Motor neuron (in vitro differentiated cells): ENCODE measurements at places on chromosomes 7 and 10. TPM values are rescaled to one million over a fixed set of nuclear protein-coding genes. Genes with fewer than 3 reads are reported as not detected.

- no peak for ATAC-seq
Measured at GRCh38 chr10:30056767-30057355, 2.5 kb downstream of the JCAD start.

DNA sequence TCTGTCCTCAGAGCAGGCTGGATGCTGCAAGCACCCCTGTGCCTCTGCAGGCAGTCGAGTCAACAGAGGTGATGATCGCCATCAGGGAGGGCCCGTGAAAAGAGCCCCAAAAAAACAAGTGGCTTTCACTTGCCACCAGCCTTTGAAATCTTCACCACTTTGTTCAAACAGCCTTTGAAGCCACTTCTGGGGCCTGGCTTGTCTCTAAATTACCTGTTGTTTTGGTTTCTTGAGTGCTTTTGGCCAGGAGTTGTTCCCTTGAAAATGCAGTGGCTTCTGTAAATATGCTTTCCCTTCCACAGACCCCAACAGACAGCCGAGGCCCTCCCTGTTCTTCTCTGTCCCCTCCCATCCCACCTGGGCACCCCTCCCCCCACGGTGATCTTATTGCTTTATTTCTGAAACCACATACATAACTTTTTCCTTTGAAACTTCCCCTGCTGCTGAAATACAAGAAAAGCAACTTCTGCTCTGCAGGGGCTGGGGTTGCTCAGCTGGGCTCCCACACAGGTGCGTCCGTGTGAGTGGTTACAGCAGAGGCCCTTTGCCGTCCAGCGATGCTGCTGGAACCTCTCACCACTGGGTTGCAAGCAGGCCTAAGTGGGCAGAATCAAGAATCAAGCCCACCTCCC is 283.8 kb upstream of the SHH start:
- no peak for ATAC-seq

DNA sequence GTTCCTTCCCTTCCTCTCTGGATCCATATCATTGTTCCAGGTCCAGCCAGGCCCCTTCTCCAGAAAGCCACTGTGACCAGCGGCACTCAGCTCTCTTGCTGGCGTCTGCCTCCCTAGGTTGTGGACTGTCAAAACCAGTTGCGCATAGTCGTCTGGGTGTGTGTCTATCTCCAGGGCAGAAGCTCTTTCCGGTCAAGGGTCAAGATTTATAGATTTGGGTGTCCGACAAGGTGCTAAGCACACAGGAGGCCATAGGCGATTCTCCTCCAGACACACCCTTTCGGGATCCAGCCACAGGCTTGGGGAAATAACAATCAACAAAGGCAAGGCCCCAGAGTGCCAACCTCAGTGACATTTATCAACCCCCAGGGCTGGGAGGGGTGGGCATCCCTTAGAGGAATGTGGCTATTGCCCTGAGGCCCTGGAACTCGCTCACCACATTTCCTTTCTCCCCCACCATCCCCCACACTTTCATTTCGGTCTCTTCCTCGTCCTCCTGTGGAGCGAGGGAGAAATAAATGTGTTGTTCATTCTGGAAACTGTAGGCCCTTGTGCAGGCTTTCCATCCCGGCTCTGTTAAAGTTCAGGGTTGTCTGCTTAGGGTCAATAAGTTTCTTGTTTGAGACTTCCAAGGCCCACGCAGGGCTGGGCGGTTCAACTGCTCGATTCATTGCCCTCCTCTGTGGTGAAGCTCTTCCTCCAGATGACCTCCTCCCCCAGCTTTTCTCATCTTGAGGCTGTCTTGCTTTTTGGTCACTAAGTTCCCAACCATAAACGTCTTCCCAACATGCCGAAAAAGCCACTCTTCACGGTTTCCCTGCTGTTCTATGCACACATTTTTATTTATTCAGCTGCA is 57.9 kb downstream of the AFAP1L2 start:
- no peak for ATAC-seq

- ATAC-seq = no peak
Measured at GRCh38 chr10:55063811-55064210, 262.8 kb upstream of the PCDH15 start.

DNA sequence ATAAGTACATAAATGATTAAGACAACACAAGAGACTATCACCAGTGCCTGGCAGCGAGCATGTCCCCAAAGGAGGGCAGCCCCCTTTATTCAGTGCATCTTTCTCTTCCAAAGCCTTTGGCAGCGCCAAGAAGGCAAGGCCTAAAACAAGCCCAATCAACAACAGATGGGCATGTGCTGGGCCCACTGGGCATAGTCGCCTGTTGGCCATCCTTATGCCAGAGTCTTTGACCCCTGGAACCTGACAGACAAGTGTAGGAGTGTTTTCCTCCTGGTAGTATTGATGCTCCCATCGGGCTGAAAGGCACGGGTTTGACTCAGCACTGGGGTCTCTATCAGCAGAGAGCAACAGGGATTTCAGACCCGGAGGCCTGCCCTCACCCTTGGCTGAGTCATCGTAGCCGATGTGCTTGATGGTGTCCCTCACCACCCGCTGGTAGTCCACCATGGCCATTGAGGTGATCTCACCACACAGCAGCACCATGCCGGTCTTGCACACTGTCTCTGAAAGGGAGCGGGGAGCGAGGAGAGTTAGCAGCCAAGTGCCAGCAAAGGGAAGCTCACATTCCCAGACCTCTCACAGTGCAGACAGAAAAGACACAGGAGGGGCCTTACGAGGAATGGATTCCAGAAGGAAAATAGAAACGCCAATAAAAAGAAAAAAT is 5.8 kb downstream of the MAT1A start:
- no peak for ATAC-seq

DNA sequence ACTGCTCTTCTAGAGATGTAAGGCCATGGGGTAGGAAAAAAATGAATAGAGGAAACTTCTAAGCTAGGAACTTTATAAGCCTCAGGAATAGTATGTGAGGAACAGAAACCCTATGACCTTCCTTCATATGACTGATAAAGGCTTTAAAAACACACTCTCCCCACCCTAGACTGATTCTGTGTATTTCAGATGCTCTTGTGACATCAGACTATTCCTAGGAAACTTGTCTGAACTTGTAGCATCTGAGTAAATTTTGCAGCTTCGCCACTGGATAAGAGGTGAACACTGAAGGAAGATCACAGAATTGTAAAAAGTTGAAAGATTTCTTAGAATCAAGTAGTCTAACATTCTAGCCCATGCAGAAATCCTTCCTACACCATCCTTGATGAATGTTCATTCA is 31.0 kb upstream of the CBLL1 start:
- no peak for ATAC-seq

DNA sequence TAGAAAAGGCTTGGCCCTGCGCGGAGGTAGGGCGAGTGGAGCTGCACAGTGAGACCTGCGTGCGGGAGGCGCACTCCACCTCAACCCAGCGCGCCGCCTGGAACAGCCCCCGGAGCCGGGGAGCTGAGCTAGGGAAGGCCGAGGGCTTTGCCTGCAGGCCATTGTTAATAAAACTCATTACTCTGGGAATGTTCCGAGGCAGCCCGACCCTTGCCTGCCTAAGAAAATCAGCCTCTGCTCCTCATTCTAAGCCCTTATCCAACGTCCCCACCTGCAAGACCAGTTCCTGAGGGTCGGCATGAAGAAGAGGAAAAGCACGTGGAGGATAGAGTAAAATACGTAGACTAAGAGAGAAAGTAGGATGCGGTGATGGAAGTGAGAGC is 55.3 kb downstream of the C7orf25 start:
- ATAC-seq = peak; percentile 62

- ATAC-seq = no peak
Measured at GRCh38 chr10:65751218-65751617, 1174.6 kb upstream of the LRRTM3 start.

- no peak for ATAC-seq
Measured at GRCh38 chr7:127578036-127578684, 7.2 kb downstream of the GCC1 start.

GRCh38 chr7:620885-621284 is 101.2 kb upstream of the PDGFA start:
- no peak for ATAC-seq

DNA sequence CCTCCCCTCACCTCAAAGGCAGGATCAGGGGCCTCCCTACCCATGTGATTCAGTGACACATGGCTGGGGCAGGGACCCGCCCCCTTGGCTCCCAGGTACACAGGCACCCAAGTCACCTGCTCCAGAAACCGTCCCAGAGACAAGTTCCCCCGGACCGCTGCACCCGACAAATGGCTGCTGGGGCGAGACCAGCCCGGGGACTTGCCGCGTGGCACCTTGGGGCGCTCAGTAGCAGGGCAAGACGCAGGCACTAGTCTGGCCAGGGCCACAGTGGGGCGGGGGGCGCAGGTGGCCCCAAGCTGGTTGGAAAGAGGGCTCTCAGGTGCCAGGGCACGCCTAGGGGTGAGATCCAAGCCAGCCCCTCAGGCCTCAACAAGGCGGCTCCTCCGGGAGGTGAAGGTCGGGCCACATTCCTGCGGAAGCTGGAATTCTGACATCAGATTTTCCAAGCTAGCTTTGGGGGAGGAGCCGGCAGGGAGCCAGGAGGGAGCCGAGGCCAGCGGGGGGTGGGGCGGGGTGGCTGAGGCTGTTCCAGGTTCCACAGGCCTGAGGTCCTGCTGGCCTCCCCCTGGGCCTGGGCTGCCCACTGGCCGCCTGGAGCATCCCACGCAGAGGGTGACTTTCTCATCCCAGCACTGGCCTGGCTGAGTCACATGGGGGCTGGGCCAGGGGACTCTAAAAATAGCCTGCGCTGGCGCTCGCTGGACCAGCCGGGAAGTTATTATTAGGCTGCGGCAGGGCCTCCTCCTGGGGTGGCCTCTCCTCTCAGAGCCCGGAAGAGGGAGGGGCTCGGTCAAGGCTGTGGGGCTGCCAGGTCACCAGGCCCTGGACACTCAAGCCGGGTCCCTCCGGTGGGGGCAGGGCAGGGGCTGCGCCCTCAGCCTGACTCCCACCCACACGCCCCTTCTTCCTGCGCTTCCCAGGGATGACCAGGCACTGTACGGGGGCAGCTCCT is 20.5 kb upstream of the INPP5A start:
- peak; percentile 88 for ATAC-seq

GRCh38 chr10:97278491-97278989 is 13.9 kb downstream of the ARHGAP19 start:
- ATAC-seq = peak; percentile 100

DNA sequence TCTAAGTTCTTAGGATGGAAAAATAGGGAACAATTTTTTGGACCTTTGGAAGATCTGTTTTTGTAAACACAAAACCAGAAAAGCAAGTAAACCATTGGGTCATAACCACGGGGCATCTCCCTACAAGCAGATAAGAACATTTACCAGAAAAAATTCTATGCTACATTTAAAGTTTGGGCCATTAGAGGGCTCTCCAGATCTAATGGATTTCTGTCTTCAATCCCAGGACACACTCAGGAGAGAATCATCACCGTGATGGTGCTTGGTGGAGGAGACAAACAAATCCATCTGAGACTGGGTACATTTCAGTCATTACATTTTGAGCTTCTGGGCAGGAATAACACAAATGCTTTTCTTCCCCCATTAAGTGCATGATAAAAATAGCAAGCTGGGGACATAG is 178.4 kb upstream of the TARP start:
- ATAC-seq = no peak

DNA sequence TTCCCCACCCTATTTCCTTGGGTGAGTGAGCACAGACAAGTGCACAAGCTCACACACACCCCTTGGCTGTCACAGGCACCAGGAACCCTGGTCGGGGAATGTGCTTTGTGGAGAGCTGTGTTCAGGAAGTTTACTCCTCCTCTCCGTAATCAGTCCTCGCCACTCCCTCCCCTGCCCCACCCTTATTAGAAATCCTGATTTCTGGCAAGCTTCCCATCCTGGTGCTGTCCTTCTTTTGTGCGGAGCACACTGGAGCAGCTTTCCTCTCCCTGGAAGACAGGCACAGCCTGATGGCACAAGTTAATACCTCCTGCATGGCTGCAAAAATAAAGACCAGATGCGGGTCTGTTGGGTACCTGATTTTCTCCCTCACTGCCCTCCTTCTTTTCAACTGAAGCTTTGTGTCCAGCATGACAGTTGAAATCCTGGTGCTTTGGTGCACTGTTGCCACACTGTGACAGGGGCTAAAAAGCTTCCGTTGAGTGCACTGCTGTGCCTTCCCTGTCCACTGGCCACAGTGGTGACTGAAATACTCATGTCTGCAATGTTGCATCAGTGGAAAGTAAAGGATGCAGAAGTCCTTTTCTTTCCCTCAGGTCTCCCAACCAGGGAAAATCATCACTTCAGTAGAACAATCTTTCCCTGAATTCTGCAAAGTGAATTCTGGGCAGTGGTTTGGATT is 55.0 kb downstream of the LRRC4 start:
- peak; percentile 75 for ATAC-seq

- ATAC-seq = no peak
Measured at GRCh38 chr10:101709359-101710058, 14.5 kb upstream of the FBXW4 start.

- no peak for ATAC-seq
Measured at GRCh38 chr10:1050554-1050953, 1.6 kb upstream of the IDI1 start.

GRCh38 chr7:37052705-37053104 is 328.4 kb upstream of the AOAH start:
- ATAC-seq = peak; percentile 39

DNA sequence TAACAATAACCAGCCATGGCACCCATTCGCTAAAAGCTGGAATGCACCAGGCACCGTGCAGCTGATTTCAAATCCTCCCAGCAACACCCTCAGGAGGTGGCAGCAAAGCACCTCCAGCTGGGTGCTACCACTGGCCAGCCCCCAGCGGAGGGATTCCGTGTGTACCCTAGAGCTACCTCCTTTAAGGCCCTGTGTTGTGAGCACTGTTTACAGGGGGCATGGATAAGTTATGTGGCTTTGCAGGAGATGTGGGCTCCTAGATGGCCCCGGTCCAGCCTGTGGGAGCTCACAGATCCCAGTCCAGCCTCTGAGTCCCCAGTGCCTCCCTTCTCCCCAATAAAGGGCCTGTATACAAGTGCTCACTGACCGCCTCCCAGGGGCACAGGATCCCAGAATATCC is 27.1 kb downstream of the TNRC18 start:
- no peak for ATAC-seq

The PAPOLB gene
- total RNA-seq = 0.27 and 0.36 TPM in 2 replicates

The CALN1 gene
- 0.05 TPM in 2 replicates for total RNA-seq

The ELN gene
- 3.1 and 3.3 TPM in 2 replicates for total RNA-seq

The ATG9B gene
- total RNA-seq = 0.36 and 5.8 TPM in 2 replicates

The NYAP1 gene
- 21.1 and 21.2 TPM in 2 replicates for total RNA-seq

The TMEM178B gene
- total RNA-seq = 15.5 and 16.2 TPM in 2 replicates

The THAP5 gene
- 42.4 and 46.8 TPM in 2 replicates for total RNA-seq

The GIMAP2 gene
- 0.45 and 0.50 TPM in 2 replicates for total RNA-seq

The ATOH7 gene
- 0.14 and 0.30 TPM in 2 replicates for total RNA-seq

The GPR146 gene
- 0.97 and 1.1 TPM in 2 replicates for total RNA-seq

The LDB3 gene
- 1.4 and 2.5 TPM in 2 replicates for total RNA-seq

The CALML5 gene
- 0.47 TPM in 1 of 2 replicates, not detected in the other for total RNA-seq

The PANK1 gene
- total RNA-seq = 24.0 and 24.9 TPM in 2 replicates

The SCD gene
- total RNA-seq = 172 and 185 TPM in 2 replicates
